ENCODE measurements at places on chromosomes 4 and X.

GRCh38 chrX:150805736-150806135 is 92.7 kb downstream of the CD99L2 start:
- H3K27ac ChIP-seq: no peak overlapping the region
- no peak overlapping the region for H3K4me3 ChIP-seq
- H3K4me1 ChIP-seq: no peaks in the 10 kb centered on the region

- no peaks in the 10 kb centered on the region for H3K4me1 ChIP-seq
- no peak for DNase-seq
- H3K27me3 ChIP-seq: no peaks in the 10 kb centered on the region
These were observed 292.3 kb downstream of the ANKRD50 start for GRCh38 chr4:124420166-124420695.

- H3K27ac ChIP-seq: no peak overlapping the region
- H3K4me3 ChIP-seq: no peak overlapping the region
- no peaks in the 10 kb centered on the region for H3K36me3 ChIP-seq
These were observed 173.7 kb downstream of the AREG start for GRCh38 chr4:74618659-74619058.

GRCh38 chrX:45769761-45770582 is 569.3 kb upstream of the DIPK2B start:
- H3K4me1 ChIP-seq: no peaks in the 10 kb centered on the region
- DNase-seq: peak; percentile 77
- peak overlapping the region; percentile 22 for H3K4me3 ChIP-seq
- H3K27ac ChIP-seq: peak overlapping the region; percentile 84
- H3K36me3 ChIP-seq: no peaks in the 10 kb centered on the region

Data from colonic mucosa (tissue), 4 donors.